ENCODE measurements at places on chromosomes 7 and 10. TPM values are rescaled to one million over a fixed set of nuclear protein-coding genes. Genes with fewer than 3 reads are reported as not detected.

GRCh38 chr7:11931307-11931706 is 99.3 kb upstream of the THSD7A start:
- DNase-seq: no peak

GRCh38 chr7:156919132-156919713 is 26.2 kb upstream of the LMBR1 start:
- DNase-seq: no peak

- DNase-seq: no peak
Observed at GRCh38 chr10:102545997-102546396, 42.2 kb downstream of the SUFU start.

GRCh38 chr7:112869111-112869774 is 79.0 kb upstream of the TMEM168 start:
- peak; percentile 57 for DNase-seq

DNA sequence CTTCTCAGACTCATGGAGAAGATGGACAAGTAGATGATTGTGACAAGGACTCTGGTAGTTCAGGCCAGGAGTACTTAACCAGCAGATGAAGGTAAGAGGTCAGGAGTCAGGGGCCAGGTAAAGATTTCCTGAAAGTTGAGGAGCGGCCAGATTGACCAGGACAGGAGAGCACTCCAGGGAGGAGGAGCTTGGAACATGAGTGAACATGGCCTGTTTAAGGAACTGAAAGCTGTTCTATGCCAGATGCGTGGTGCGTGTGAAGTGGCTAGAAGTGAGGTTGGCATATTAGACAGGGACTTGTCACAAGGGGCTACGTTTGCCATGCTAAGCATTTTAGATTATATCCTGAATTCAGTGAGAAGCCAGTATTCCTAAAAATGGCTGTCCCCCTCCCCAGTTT is 157.2 kb downstream of the WNT2 start:
- DNase-seq: no peak

DNA sequence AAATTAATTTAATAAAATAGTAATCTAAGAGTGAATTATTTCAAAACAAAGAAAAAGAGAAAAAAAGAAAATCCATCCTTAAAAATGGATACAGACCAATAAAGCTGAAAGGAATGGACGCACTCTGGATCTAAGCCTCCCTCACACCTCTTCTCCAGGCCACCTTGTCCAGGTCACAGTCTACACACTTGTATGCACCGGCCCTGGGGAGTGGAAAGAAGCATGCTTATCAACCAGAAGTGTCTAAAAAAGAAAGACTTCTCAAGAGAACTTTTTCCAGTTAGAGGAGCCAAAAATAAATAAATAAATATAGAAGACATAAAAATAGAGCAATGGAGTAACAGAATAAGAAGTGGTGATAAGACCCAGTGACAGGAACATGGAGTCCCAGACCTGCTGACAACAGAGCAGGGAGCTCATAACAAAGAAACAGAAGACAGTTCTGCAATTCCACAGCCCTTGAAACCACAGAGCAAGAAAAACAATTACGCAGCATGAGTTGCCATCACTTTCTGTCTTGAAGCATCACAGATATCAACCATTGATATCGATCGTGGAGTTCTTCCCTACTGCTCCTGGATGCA is 311.7 kb upstream of the NFE2L3 start:
- DNase-seq: no peak

The CDH23 gene
- 2.8 TPM for total RNA-seq

The GPR15LG gene
- total RNA-seq: not detected

DNA sequence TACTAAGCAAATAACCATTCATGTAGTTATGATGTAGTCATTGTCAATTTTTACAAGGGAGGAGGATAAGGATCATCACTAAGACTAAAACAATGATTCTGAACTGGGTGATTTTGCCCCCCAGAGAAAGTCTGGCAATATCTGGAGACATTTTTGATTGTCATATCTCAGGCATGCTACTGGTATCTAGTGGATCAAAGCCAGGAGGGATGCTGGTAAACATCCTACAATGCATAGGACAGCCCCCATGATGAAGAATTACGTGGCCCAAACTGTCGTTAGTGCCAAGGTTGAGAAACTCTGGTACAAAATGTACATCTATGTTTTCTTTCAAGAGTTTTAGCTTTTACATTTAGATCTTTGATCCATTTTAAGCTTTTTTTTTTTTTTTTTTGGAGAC is 57.3 kb downstream of the GBF1 start:
- DNase-seq: no peak

GRCh38 chr10:71426058-71426605 is 29.4 kb downstream of the CDH23 start:
- no peak for DNase-seq

The GDF10 gene
- total RNA-seq: 0.19 TPM

- DNase-seq: no peak
Observed at GRCh38 chr7:95899919-95900513, 127.7 kb downstream of the DYNC1I1 start.

The ZNF438 gene
- total RNA-seq: 5.4 TPM

DNA sequence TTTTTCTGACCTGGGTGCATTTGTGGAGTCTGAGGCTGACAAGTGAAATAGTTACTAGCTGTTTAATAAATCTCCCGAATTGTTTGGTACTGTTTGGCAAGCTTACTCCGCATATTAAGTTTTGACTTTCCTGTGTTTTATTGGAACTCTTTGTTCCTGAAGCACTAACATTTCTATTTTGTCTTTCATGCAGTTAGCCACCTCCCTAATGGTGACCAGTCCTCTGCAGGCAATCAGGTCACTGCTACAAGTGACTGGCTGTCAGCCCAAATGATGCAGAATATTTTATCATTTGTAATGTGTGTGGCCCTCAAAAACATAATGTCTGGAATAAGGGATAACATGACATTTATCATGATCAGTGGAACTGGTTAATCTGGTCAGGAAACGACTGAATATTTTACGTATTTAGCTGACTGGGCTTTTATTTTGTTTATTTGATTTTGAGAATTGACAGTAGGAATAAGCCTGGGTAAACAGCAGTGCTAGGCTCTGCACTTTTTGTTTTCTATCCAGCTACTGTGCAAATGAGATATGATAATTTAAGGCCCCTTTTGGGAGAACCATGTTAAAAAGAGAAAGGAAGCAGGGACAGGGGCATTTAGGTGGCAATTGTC is 82.9 kb downstream of the ST7 start:
- no peak for DNase-seq

DNA sequence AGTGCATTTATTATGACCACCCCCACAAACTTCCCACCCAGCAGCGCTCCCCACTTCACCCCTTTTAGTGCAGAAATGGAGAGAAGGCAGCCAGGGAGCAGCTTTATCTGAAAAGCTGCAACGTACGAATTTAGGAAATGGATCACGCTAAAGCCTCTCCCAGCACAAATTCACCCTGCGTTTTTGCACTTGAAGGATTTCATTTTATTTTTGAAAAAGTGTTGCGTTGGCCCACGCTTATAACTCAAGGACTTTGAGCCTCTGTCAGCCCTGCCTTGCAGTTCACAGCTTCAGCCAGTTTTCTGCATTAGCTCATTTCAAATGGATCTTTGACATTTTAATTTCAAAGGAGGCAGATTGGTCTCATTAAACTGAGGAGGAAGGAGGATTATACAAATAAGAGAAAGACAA is 556.1 kb downstream of the KCNMA1 start:
- no peak for DNase-seq

- DNase-seq: no peak
Observed at GRCh38 chr7:5283421-5284303, 919 bp downstream of the SLC29A4 start.

The HOXA2 gene
- not detected for total RNA-seq

- peak; percentile 59 for DNase-seq
Observed at GRCh38 chr7:24963218-24963617, 16.8 kb downstream of the OSBPL3 start.

DNA sequence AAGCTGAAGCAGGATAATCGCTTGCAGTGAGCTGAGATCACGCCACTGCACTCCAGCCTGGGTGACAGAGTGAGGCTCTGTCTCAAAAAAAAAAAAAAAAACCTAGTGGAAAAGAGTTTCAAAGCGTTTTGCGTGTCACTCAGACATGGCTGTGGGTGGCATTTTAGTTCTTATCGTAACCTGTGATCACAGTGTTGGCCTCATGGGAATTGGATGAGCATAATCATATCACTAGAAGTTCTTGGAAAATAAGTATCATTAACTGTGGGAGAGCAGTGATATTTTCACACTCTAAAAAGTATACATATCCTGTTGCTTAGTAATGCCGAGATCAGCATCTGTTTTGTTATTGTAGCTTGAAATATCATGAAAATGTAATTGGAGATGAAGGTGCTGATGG is 92.6 kb downstream of the CREM start:
- no peak for DNase-seq

DNA sequence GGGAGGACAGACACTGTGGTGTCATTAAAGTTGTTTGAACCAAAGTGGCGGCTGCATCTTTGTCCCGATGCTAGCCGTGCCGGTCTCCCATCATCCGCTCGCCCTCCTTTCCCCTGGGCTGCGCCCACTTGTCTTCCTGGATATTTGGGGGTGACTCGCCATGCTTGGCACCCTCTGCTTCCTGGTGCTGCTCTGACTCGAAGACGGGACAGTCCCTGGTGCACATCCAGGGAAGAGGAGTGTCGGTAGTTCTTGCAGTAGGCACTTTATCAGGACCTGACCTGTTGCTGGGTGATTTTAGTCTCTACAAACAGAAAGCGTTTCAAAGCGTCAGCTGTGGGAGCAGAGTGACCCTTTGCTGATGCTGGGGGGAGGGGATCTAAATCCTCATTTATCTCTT is 68.3 kb upstream of the DNAJB6 start:
- DNase-seq: no peak

The VPS37D gene
- 0.70 TPM for total RNA-seq

DNA sequence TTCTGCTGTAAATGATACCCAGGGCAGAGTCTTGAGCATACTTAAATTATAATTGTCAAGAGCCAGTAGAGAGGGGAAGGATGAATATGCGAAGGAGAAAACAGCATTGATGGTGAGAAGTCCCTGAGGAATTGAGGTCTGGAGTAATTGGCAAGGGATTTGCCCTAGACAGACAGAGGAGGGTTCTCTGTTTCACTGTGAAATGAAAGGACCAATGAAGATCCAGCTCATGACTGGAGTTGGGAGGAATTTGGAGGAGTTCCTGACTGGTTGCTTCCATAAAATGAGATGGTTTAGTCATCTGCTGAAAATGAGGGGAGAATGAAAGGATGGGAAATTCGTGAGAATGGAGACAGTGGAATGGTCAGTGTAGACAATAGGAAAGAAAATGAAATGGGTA is 6.8 kb downstream of the PRPF18 start:
- DNase-seq: no peak

DNA sequence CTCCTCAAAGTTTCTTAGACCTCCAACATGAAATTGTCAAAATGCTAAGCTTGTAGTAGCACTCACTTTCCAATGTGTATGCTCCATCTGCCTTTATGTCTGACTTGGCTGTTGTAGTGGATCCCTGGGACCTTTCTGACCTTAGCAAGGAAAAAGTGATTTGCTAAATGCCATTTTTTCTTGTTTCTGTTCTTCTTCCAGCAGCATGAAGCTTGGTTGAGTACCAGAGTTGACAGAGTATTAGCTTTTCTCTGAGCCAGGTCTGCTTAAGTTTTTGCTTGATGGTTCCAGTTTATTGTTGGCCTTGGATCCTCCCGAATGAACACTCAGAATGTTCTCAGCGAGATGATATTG is 168.7 kb downstream of the SND1 start:
- DNase-seq: no peak

The CUZD1 gene
- 1.7 TPM for total RNA-seq

DNA sequence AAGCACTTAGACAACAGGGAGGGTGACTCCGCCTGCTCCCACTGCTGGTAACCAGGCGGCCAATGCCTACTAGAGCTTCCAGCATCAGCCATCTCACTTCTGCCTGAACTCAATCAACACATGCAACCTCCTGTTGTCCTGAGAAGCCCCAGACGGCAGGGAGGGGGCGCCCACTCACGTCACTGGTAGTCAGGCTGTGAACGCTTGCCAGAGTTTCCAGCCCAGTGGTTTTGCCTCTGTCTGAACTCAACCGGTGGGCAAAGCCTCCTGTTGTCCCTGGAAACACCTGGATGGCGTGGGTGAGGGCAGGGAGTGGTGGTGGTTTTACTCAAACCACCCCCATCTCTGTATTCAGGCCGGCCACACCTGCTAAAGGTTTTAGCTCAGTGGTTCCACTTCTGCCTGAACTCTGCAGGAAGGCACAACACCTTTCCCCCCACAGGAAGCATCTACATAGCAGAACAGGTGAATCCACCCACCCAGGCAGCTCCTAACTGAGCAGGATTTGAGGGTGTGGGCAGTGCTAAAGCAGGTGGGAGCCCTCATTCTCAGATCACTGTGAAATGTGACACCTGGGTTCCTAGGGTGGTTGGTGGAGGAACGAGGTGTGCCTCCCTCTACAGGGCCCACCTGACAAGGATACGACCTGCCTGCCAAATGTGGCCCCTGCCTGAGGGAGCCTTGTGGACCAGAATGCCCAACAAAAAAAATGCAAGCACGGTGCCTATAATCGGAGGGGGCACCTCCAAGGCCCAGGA is 563.0 kb upstream of the SEMA3D start:
- DNase-seq: no peak

GRCh38 chr7:117083648-117084047 is 130.3 kb downstream of the ST7 start:
- DNase-seq: no peak

DNA sequence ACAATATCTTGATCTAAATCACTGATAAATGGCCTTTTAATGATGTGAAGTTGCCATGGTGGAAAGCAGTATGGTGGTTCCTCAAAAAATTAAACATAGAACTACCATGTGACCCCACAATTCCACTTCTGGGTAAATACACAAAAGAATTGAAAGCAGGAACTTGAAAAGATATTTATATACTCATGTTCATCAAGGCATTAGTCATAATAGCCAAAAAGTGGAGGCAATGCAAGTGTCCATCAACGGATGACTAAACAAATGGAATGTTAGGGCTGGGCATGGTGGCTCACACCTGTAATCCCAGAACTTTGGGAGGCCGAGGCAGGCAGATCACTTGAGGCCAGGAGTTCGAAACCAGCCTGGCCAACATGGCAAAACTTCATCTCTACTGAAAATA is 2.0 kb upstream of the DNAJC12 start:
- no peak for DNase-seq

The ASB10 gene
- not detected for total RNA-seq

DNA sequence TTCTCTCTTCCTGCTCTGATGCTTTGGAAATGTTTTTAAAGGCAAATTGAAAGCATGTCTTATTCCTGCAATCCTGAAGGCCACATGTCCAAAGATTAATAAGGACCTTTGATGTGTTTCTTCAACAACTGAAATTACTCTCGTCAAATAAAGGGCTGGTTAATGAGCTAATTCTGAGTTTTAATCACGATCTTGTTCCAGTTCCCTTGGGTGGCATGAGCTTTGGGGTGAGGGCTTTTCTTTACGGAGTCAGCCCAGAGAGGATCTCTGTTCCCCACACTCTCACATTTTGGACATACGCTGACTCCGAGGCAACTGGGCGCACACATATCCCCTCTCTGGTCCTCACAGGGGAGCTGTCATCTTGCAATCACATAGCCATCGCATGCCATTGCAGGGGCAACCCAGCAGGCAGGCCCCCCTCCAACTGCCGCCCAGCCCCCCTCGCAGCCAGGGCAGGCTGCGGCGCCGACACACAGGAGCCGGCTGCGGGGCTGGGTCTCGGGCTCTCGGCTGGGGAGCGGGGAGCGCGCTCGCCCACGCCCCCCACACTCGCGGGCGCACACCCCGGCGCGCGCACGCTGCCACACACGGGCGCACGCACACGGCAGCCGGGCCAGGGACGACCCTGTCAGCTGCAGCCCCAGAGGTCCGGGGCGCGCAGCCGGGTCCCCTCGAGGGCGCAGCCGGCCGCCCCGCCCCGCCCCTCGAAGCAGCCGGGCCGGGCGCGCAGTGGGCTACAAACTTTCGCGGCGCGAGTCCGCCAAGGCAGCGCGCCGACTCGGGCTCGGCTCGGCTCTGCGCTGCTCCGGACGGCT is at the start of gene GDF10:
TSS of gene GDF10 (plus strand) at position 587 of the 818 bp plus-strand sequence. CDS start 455 bp downstream, outside the sequence.
- DNase-seq: peak; percentile 11

- DNase-seq: no peak
Observed at GRCh38 chr7:29449569-29450260, 113.9 kb upstream of the PRR15 start.
